Foreskin keratinocyte (primary cell): ENCODE measurements at places on chromosomes 6 and 20. TPM values are rescaled to one million over a fixed set of nuclear protein-coding genes. Genes with fewer than 3 reads are reported as not detected.

FOXA2 gene
- total RNA-seq: 1.1 and 1.4 TPM in 2 replicates

SULF2 gene
- 230 and 277 TPM in 2 replicates for total RNA-seq

IMPG1 gene
- not detected in 2 replicates for total RNA-seq

ADGRF1 gene
- total RNA-seq: 17.1 and 18.2 TPM in 2 replicates

TENT5A gene
- 3.1 and 3.5 TPM in 2 replicates for total RNA-seq

RIPOR3 gene
- 0.07 TPM in 2 replicates for total RNA-seq

ACSS2 gene
- 131 and 169 TPM in 2 replicates for total RNA-seq

GGTLC1 gene
- not detected in 2 replicates for total RNA-seq

GINS1 gene
- 23.2 and 27.3 TPM in 2 replicates for total RNA-seq

XKR7 gene
- not detected in 2 replicates for total RNA-seq

MUC21 gene
- total RNA-seq: not detected in 2 replicates

SCRT2 gene
- total RNA-seq: not detected in 2 replicates

LSM2 gene
- total RNA-seq: 107 and 115 TPM in 2 replicates

HS3ST5 gene
- total RNA-seq: not detected in 2 replicates

LPA gene
- not detected in 2 replicates for total RNA-seq

OGFR gene
- 45.2 and 46.3 TPM in 2 replicates for total RNA-seq

POPDC3 gene
- 3.6 and 12.3 TPM in 2 replicates for total RNA-seq

ATP9A gene
- 5.9 and 8.7 TPM in 2 replicates for total RNA-seq

FAM217A gene
- not detected in 2 replicates for total RNA-seq

C20orf202 gene
- total RNA-seq: not detected in 2 replicates

DDRGK1 gene
- total RNA-seq: 42.3 and 47.4 TPM in 2 replicates

PLG gene
- not detected in 2 replicates for total RNA-seq

PAK5 gene
- total RNA-seq: not detected in 2 replicates

GJA1 gene
- 70.7 and 79.8 TPM in 2 replicates for total RNA-seq

FAXC gene
- total RNA-seq: 11.7 and 14.2 TPM in 2 replicates

SLC17A3 gene
- total RNA-seq: not detected in 2 replicates

BPI gene
- not detected in 2 replicates for total RNA-seq

PPP1R11 gene
- total RNA-seq: 48.0 and 54.8 TPM in 2 replicates

FAM162B gene
- not detected in 2 replicates for total RNA-seq

PTCRA gene
- total RNA-seq: not detected in 2 replicates

LZTS3 gene
- 3.1 and 3.3 TPM in 2 replicates for total RNA-seq

SNRPB gene
- 357 and 393 TPM in 2 replicates for total RNA-seq

FAM83B gene
- 42.6 and 44.2 TPM in 2 replicates for total RNA-seq

SLC25A27 gene
- 2.6 and 3.8 TPM in 2 replicates for total RNA-seq

CDH26 gene
- 1.1 and 1.2 TPM in 2 replicates for total RNA-seq

VARS2 gene
- total RNA-seq: 26.4 and 32.5 TPM in 2 replicates

TAGAP gene
- total RNA-seq: 0.07 TPM in 2 replicates

MKKS gene
- total RNA-seq: 21.5 and 23.3 TPM in 2 replicates

PTCHD4 gene
- total RNA-seq: 0.20 and 0.25 TPM in 2 replicates

SDCBP2 gene
- 2.9 and 5.3 TPM in 2 replicates for total RNA-seq

PHIP gene
- total RNA-seq: 19.2 and 20.8 TPM in 2 replicates

TBX18 gene
- total RNA-seq: not detected in 2 replicates

CCR6 gene
- total RNA-seq: not detected in 2 replicates

CHRNA4 gene
- total RNA-seq: not detected in 2 replicates

MMP24 gene
- total RNA-seq: 0.03 and 0.04 TPM in 2 replicates

FUT9 gene
- total RNA-seq: not detected in 2 replicates

DLK2 gene
- 22.9 and 28.4 TPM in 2 replicates for total RNA-seq

REM1 gene
- not detected in 2 replicates for total RNA-seq

TRIM10 gene
- total RNA-seq: not detected in 2 replicates
